Uterus (tissue), 4 donors: ENCODE measurements at places on chromosomes 11 and 22. TPM values are rescaled to one million over a fixed set of nuclear protein-coding genes. Genes with fewer than 3 reads are reported as not detected.

Gene FOSL1
- not detected for total RNA-seq

Gene DRICH1
- total RNA-seq = not detected

DNA sequence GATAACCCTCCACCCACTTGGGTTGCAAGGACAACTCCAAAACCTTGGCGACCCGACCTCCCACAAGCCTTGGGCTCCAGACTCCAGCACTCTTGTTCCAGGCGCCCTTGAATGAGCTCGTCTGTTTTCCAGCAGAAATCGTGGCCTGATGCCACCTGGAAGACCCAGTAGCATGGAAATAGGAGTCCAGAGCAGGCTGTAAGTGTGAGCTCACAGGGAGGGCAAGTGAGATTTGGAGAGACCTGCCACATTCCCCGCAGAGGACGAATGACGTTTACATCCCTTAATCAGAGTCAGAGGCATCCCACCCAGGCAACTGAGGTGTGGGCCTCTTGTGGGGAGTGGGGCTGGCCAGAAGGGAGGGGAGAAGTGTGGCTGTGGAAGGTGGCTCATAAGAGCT is 71.9 kb downstream of the LDLRAD3 start:
- peak; percentile 55 for DNase-seq

- no peak for DNase-seq
These were observed 527.5 kb downstream of the NTM start for GRCh38 chr11:131897956-131898355.

DNA sequence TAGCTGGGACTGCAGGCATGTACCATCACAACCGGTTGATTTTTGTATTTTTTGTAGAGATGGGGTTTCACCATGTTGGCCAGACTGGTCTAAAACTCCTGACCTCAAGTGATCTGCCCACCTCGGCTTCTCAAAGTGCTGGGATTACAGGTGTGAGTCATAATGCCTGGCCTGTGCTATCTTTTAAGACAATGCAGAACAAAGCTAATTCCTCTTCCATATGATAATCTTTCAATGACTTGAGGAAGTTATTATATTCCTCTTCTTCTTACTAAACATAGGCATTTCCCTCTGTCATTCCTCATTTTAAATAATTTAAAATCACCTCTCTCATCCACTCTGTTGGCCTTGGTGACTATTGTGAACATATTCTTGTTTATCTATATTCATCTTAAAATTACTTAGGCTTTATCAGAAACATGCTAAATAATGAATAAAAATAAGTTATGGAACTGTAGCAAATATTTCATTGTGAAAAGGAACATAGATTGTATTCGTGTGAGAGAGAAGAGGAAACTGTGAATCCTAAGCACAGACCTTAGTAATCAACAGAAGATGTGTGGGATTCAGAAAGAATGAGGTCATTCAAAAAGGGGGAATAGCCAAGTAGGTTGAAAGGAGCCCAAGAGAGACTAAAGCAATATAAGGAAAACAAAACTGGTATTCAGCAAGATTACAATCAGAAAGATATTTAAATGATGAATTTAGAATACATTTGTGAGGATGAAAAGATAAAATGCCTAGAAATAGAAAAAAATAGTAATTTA is 269.4 kb downstream of the TTC28 start:
- no peak for DNase-seq

DNA sequence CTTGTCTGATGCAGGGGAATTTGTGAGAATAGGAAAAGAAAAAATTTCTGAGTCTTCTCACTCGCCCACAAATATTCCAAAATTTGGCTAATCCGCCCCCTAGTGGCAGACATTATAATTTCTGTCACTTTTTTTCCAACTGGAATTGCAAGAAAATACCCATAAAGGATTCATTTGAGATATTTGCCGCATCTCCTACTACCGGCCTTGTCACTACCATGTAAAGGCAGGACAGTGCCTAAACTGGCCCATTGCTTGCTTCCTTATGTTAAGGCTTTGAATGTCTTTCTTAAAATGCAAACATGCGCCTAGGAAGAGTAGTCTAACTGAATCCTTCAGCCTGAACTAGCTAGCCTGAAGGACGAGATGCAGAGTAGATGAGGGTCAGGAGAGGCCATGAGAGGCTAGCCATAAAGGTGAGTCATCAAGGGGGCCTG is 9.3 kb upstream of the CEP295 start:
- no peak for DNase-seq

Gene NTM
- 1.4 TPM for total RNA-seq

Gene SORL1
- 17.9 TPM for total RNA-seq

DNA sequence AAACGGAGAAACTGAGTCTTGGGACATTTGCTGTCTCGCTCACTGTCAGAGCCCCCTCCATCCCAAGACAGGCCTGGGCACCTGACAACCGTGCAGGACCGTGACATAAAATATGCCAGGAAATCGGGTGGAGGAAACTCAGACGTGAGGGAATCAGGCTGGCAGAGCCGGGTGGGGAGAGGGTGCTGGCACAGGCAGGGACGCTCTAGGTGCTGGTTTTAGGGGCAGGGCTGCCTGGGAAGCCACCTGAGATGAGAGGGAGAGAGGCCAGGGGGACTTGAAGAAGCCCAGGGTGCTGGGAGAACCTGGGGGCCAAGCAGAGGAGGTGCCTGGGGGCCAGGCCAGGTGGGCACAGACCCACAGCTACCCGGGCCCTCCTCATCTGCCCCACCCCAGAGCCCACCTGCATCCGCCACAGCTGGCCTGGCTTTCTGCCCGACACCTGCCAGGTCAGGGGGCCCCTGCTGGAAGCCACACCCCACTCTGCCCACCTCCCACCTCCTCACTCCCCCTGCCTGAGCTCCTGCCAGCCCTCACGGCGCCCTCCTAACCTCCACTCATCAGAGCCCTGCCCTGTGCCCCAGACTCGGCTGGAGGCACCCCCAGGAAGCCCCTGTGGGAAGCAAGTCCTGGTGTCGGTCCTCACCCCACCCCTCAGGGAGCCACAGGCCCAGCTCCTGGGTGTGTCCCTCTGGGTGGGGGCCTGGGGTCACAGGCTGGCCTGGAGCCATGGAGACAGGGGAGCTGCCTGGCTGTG is 27.3 kb upstream of the MUC5AC start:
- no peak for DNase-seq

Gene KRTAP5-8
- total RNA-seq = not detected

- no peak for DNase-seq
These were observed 43.0 kb upstream of the HIPK3 start for GRCh38 chr11:33214187-33214586.

Gene TUBA8
- total RNA-seq = 14.6 TPM

Gene ZBED5
- total RNA-seq = 82.7 TPM

- no peak for DNase-seq
These were observed 273.3 kb upstream of the C11orf87 start for GRCh38 chr11:109148669-109149068.
